ENCODE measurements at places on chromosomes 1 and 21.
A peak's percentile ranks its signal among the peaks of the same experiment; 100 is the strongest.

GRCh38 chr1:171379846-171380245, 65.9 kb downstream of the FMO4 start:
- DNase-seq: no peak

- no peak for DNase-seq
These were observed 108.2 kb upstream of the TMPRSS2 start for GRCh38 chr21:41616031-41616591.

GRCh38 chr1:11831945-11832725, 15.4 kb downstream of the NPPA start:
- no peak for DNase-seq

GRCh38 chr1:12417389-12417788, 187.6 kb downstream of the VPS13D start:
- no peak for DNase-seq

DNA sequence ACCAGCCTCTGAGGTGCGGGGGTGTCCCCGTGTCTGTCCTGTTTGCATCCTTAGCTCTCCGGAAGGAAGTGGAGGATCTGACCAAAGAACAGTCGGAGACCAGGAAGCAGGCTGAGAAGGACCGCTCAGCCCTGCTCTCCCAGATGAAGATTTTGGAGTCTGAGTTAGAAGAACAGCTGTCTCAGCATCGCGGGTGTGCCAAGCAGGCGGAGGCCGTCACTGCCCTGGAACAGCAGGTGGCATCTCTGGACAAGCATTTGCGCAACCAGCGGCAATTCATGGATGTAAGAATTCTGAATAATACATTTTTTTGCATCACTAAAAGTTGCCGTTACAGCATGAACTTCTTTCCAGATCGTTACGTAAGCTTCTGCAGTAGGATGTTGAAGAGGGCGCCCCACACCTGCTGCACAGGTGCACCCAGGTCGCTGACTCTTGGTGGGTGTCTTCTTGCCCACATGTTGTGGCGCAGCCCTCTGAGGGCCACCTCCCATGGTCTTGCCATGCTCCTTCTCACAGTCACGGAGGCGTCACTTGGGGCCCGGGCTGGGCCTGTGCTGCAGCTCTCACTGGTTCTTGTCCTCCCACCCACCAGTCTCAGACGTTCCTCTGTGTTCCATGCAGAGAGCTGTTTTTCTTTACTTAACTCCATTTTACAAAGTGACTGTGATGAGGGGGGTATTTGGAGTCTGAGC, 61.3 kb upstream of the DIP2A start:
- DNase-seq: no peak

DNA sequence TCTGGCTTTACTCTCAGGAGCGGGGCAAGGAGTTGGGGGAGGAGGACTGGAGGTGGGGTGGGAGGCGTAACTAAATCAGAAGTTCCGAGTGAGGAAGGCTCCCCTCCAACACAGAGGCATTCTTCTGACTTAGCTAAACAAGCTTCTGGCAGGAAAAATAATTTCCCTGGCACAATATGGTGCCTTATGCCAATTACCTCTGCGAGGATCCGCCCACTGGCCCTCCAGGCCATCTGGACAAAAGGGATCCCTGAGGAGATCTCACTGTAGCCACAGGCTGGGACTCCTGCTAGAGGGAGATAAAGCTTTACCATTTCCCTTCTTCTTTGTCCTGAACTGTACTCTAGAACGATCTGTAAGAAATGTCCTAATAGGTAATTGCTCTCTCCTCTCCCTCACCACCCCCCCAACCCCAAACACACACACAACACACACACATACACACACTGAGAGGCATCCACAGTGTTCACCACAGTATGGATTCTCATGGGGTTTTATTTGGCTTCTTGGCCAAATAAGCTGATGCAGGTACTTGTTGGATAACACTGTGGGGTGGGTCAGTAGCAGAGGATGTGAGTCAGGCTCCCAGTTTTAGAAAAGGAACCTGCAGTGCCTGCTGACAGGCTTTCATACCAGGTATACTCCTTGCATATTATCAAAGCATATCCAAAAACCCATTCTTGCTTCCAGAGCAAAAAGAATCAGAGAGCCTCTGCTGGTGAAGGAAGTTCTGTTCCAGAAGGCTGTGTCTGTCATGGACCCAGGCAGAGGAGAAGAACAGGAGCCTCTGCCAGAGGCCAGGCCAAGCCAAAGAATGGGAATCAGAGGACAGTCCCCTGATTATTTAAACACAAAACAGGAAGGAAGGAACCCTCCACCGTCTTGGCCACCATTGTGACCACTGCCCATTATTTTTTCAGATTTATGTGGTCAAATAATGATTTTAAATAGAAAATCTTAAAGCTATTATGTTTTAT, 169.1 kb downstream of the C1orf21 start:
- DNase-seq: no peak

DNA sequence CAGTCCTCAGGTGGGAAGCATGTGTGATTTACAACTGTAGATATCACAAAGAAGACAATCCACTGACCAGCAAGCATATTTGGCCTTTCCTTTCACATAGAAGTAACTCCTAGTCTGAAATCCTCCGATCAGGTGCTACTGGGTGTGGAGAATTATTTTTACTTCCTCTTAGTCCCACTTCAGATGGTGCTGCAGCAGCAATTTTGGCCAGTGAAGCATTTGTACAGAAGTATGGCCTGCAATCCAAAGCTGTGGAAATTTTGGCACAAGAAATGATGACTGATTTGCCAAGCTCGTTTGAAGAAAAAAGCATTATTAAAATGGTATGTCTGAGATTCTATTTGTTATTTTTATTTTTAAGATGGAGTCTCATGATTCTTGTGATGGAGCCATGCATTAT, 51.0 kb downstream of the SCP2 start:
- no peak for DNase-seq

- DNase-seq: no peak
These were observed 89.5 kb upstream of the GREM2 start for GRCh38 chr1:240701412-240701811.

DNA sequence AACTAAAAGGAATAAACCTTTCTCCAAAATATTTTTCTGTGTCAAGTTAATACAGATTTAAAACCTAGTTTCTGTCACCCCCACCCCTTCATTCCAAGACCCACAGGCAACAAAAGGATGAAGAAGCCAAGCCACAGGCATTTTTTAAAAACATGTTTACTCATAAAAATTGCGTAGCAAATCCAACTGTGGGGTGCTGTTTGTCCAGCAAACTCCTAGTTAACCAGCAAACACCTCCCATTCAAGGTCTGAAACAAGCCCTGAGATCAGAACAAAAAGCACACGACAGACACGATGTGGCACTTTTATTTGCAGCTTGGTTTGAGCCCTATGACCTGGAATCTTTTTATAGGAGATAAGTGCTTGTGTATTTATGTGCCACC, 149.9 kb upstream of the CAMK1G start:
- no peak for DNase-seq

- no peak for DNase-seq
These were observed 22.7 kb downstream of the WNT9A start for GRCh38 chr1:227924833-227925574.

- DNase-seq: peak; percentile 58
These were observed 480.2 kb upstream of the RUNX1 start for GRCh38 chr21:35529171-35529863.

DNA sequence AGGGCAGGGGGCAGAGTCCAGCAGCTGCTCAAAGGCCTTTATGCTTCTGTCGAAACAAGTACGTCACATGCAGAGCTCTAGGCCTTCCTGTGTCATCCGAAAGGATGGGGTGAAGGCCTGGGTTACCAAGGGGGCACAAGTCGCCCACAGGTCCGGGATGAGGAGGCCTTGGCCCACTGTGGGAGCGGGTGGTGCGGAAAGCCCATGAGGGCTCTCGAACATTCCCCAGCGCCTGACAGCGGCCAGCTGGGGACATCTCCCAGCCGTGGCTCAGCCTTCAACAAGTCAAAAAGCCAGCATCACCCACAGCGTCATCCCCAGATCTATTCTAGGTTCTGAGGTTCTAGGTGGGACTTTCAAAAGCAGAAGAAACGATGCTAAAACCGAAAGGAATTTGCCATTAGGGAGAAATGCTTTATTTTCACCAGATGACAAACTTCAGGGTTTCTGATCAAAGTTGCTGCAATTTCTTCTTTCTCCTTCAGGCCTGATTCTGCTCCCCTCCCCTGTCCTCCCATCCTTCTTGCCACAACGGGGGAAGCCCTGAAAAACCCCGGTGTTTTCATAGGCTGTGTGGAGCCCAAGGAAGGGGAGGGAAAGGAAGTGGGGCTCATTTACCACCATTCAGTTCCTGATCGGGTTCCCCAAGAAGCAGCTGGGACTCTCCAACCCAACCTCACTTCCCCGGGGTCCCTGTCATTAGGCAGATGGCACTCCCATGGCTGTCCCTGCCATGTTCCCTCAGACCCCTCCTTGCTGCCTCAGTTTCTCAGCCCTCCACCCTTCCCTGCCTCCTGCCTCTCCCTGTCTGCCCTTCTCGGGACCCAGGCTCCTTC, 17.6 kb downstream of the GPR137B start:
- DNase-seq: peak; percentile 86

GRCh38 chr1:44674113-44675000, at the start of the genes ARMH1 and TMEM53:
TSS of gene ARMH1 (plus strand) at chr1:44674714. CDS start at chr1:44689698, 14,984 bp downstream.
TSS of gene TMEM53 (minus strand) at chr1:44674481. CDS start at chr1:44674391, 90 bp downstream.
- DNase-seq: peak; percentile 99

DNA sequence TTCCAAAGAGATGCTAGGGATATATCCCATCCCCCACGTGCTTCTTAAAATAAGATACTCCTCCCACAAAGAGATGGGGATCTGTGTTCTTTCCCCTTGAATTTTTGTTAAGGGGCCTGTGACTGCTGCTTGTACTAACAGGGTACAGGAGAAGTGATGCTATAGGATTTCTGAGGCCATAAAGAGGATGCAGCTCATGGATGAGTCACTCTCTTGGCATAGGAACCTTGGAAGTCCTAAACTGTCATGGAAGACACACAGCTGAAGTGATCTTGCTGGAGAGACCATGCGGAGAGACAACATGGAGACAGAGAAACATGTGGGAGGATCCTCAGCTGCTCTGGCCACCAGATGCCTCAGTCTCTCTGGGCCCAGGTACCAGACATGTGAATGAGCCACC, 157.2 kb downstream of the S1PR1 start:
- no peak for DNase-seq

DNA sequence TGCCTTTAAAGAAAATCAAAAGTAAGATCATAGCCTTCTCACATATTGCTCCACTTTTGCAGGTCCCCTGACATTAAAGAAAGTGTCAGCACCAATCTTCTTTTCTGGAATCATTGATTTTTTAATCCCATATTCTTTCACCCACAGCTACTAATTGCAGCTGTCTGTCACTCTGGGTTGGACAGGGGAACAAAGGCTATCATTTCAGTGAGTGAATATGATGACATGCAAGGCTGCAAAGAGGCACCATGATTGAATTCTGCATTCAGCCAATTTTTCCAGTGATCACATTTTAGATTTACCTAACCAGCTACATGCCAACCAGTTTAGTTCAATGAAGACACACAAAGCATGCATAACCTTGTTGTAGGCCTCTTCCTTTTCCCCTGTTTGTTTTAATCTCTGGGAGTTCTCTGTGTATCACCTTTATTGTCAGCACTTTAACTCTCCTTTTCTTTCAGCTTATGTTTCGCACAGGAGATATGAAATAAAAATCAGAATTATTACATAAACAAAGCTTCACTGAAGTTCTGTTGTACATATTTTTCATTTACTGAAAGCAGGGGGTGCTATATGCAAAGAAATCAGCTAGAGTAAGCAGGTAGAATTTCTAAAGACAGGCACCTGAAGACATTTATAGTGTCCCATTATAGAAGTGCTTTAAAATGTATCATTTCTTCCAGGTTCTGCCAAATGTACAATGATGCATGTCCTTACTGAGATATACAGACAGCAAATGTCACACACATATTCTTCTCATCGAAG, 584.8 kb downstream of the PLA2G4A start:
- no peak for DNase-seq

DNA sequence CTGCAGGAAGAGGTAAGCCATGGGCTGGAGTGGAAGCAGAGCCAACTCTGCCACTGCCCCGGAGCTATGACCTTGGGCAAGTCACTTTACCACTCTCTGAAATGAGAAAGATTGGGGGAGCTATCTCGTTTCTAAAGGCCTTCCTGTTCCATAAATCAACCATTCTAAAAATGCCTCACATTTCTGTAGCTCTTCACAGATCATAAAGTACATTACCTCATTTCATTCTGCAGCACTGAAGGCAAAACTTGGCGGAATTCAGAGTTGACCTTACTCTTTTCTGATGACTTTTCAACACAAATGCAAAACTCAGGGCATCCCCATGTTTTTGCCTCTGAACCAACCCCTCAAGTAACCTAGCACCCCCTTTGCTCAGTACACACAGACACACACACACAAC, 404.0 kb upstream of the NFIA start:
- DNase-seq: no peak

- DNase-seq: peak; percentile 47
These were observed 11.7 kb downstream of the AVPR1B start for GRCh38 chr1:206105464-206105995.

GRCh38 chr1:207828485-207829158, 76.8 kb downstream of the CD46 start:
- peak; percentile 91 for DNase-seq

- no peak for DNase-seq
These were observed 12.5 kb upstream of the VAMP4 start for GRCh38 chr1:171754353-171754705.

DNA sequence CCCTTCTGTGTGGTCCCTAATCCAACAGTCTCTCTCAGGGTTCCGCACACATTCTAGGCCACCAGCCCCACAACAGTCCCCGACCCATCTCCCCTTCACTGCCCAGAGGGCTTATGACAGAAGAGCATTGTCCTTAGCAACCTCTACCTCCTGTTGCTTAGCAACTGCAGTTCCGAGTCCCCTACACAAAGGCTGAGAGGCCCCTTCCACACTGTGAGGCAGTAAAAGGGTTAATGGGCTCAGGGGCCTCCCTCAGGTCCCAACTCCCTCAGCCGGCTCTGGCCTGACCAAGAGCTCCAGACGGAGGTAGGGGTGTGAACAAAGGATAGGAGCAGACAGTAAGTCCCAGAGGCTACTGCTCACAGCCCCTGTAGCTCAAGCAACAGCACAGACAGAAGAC, 4.3 kb downstream of the IGSF9 start:
- no peak for DNase-seq

GRCh38 chr21:39319814-39320332, 6.4 kb upstream of the BRWD1 start:
- no peak for DNase-seq

GRCh38 chr1:80656641-80657040, 1144.1 kb upstream of the ADGRL2 start:
- DNase-seq: no peak

DNA sequence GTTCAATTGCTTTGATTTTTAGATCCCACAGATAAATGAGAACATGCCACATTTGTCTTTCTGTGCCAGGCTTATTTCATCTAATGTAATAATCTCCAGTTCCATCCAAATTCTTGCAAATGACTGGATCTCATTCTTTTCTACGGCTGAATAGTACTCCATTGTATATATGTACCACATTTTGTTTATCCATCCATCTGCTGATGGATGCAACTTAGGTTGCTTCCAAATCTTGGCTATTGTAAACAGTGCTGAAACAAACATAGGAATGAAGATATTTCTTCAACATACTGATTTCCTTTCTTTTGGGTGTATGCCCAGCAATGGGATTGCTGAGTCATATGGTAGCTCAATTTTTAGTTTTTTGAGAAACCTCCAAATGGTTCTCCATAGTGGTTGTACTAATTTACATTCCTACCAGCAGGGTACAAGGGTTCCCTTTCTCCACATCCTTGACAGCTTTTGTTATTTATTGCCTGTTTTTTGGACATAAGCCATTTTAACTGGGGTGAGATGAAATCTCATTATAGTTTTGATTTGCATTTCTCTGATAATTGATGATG, 344.4 kb downstream of the KCTD3 start:
- DNase-seq: no peak

- peak; percentile 32 for DNase-seq
These were observed 948 bp downstream of the STK40 start for GRCh38 chr1:36384542-36385409.

- DNase-seq: peak; percentile 52
These were observed 24.4 kb upstream of the WDR26 start for GRCh38 chr1:224458996-224459395.

Data from suppressor macrophage treated with lipopolysaccharide for 4 hours (primary cell).